ENCODE measurements at places on chromosomes 13 and 19.

- DNase-seq: no peak
Observed at GRCh38 chr19:29143183-29143582, 69.8 kb downstream of the UQCRFS1 start.

GRCh38 chr19:17318966-17319365, 9.6 kb downstream of the DDA1 start:
- DNase-seq: no peak

DNA sequence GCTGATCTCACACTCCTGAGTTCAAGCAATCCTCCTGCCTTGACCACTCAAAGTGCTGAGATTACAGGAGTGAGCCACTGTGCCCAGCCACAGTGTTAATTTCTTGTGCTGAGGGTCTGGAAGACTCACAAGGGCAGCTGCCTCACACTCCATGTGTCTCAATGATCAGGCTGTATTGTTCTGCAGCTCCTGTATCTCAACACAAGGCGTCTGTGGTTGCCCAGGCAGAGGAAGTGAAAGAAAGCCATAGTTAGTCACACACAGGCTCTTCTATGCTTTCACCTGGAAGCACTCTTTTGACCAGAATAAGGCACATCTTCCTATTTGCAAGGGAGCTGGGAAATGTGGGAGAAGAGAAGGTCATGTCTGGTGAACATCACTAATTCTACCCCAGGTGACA, 107.3 kb upstream of the ZNF507 start:
- no peak for DNase-seq

DNA sequence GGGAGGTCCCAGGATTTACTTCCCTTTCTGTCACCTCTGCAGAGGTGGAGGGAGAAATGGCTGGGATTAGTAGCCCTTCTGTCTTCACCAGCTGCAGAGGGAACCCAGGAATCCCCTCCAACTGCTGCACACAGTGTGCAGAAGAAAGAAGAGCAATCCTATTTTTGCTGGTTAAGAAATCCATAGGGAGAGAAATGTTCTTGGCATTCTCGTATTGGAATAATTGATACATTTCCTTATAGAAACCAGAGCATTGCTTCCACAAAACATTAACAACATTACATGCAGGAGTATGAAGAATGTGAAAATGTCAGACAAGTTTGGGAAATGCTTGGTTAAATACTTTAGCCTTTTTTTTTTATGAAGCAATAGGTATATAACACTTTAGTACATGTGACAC, 48.3 kb upstream of the KLF12 start:
- no peak for DNase-seq

Measured in GM10248 (cell line).